ENCODE measurements at places on chromosomes 7 and 10.

DNA sequence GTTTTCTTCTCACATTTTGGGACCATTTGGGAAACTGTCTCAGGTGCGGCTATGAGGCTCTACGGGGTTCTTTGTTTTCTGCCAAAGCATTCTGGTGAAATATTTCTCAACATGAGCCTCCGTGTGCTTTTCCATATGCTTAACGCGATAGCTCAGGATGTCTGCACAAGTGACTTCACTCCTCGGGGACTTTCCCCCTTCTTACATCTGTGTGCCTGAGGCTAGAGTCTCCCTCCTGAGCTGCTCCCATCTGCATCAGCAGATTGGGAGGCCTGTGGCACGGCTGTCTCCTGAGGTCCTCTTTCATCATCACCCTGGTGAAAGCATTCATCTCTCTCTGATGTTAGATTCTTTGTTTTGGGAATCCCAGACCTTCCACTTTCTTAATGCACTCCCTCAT, 1190.9 kb downstream of the TYW1 start:
- no peak for DNase-seq

GRCh38 chr7:116998567-116999175, 45.4 kb downstream of the ST7 start:
- DNase-seq = no peak

- DNase-seq = no peak
Observed at GRCh38 chr7:119256001-119256400, 1017.0 kb upstream of the KCND2 start.

- DNase-seq = no peak
Observed at GRCh38 chr10:52115823-52116222, 198.3 kb upstream of the DKK1 start.

- no peak for DNase-seq
Observed at GRCh38 chr10:103546401-103546800, 52.9 kb downstream of the NEURL1 start.

- no peak for DNase-seq
Observed at GRCh38 chr10:59628965-59629364, 80.7 kb downstream of the SLC16A9 start.

- DNase-seq = peak; percentile 5
Observed at GRCh38 chr10:67471022-67471421, 225.0 kb downstream of the CTNNA3 start.

DNA sequence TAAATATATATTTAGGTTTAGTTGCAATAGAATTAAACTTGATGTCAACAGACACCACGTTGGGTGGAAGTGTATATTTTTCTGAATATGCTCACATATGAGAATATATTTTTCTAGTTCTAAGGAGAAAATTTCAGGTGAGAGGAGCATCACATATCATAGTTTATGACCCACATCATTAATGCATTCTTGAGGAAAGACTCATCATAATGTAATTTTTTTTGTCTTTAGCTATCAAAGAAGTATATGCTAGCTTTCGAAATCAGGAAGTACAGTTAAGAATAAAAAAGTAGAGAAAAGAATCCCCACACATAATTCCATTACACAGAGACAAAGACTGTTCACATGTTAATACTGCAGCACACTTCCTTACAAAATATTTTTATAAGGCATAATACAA, 30.4 kb downstream of the A1CF start:
- no peak for DNase-seq

- no peak for DNase-seq
Observed at GRCh38 chr10:42933448-42934340, 143.2 kb upstream of the RET start.

- DNase-seq = no peak
Observed at GRCh38 chr10:110443239-110444003, 54.3 kb upstream of the DUSP5 start.

DNA sequence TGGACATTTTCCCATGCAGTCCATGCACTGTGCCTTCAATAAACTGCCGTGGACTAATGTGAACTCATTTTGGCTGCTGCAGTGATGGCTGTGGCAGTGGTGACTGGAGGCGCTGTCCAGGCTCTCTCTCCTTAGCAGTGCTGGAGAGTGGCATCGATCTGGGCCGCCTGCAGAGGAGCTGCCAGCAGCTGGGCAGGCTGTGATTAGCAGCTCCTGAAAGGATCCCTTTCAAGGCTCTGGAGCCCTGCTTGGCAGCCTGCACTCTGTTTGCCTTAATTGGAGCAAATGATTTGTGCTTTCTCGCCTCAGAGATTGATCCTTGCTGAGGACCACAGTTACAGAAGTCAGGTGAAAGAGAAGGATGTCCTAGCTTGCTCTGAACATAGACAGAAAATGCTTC, 130.1 kb upstream of the VWC2 start:
- DNase-seq = no peak

- DNase-seq = peak; percentile 62
Observed at GRCh38 chr7:144834641-144835144, 1.2 kb downstream of the TPK1 start.
